ENCODE measurements at places on chromosomes 3 and 15. TPM values are rescaled to one million over a fixed set of nuclear protein-coding genes. Genes with fewer than 3 reads are reported as not detected.

The LSAMP gene
- not detected for total RNA-seq

The WWTR1 gene
- total RNA-seq = 0.10 TPM

The HRH1 gene
- 0.22 TPM for total RNA-seq

The U2SURP gene
- 103 TPM for total RNA-seq

The SH2D7 gene
- total RNA-seq = not detected

The SNX1 gene
- 136 TPM for total RNA-seq

The CCK gene
- not detected for total RNA-seq

The MAP1A gene
- 6.4 TPM for total RNA-seq

The NRROS gene
- 25.9 TPM for total RNA-seq
